AG20443 (cell line): ENCODE measurements at places on chromosomes 16 and 17.

- no peak for DNase-seq
Observed at GRCh38 chr16:57672416-57672815, 4.3 kb downstream of the ADGRG3 start.

DNA sequence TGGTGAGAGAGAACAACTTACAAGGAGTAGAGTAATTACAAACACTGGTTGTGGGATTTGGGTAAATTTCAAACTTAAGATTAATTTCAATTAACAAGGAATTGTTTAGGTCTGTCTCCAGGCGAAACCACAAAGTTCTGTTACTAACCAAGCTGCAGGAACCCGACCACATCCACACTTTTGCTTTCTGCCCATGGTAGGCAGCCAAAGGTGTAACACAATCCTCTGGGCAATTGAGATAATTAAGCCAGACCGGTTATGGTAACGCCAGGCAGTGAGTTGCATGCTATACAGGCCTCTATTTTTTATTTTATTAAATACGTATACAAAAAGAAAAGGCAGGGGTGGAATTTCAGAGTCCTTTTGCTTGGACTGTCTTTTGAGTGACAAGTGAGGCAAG, 12.0 kb downstream of the KCNJ2 start:
- no peak for DNase-seq

DNA sequence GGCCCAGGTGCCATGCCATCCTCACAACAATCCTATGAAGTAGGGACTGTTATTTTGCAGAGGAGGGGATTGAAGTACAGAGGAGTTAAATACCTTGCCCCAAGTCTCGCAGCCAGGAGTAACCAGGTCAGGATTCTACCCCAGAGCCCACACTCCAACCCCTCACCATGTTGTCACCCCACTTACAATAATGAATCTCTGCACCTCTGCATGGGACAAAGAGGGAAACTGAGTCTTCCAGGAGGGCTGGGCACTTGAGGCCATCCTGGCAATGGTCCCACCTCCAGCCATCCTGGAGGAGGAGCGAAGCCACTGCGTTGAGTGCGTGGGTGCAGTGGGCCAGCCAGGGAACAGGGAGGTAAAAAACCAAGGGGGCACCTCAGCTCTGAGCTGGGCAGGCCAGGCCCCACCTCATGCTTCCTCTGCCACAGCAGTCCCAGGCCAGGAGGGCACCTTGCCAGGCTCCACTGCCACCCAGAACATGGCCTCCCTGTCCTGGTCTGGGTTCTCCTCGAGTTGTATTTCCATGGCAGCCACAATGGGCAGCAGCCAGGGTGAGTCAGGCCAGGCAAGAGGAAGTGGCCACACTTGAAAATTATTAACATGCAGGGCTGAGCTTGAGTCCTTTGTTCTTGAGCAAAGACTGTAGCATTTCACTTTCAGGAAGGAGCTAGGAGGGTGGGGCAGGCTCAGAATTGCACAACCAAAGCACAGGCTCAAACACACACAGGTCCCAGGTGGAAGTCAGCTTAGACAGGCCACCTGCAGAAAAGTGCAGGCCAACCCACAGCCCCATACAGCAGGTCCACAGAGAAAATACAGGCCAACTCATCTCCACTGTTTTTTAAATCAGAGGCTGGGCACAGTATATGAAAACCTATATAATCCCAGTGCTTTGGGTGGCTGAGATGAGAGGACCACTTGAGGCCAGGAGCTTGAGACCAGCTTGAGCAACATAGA, 52.1 kb downstream of the CUEDC1 start:
- peak; percentile 92 for DNase-seq

GRCh38 chr17:72176516-72176851, 55.7 kb downstream of the SOX9 start:
- DNase-seq: no peak

DNA sequence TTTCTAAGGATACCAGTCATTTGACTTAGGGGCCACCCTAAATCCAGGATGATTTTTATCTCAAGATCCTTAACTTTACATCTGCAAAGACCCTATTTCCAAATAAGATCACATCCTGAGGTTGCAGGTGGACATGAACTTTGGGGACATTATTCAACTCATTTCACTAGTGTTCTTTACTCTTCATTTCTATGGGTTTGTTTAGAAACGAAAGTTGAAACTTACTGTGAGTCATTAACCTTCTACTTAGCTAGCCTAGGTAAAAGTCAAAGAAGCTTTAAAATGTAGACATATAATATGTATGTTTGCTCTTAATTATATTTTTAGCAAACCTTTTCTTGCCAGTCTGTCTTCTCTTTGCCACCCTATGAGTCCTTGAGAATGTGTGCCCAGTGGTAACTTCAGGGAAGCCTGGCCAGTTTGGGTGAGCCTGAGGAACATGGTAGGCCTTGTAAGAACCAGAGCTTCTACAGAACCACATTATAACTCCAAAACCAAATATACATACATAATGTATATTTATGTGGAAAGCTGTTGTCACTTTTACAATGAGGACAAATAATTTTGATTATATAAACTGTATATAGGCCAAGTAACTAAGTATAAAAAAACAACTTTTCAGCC, 38.4 kb downstream of the BPTF start:
- DNase-seq: no peak

- DNase-seq: peak; percentile 14
Observed at GRCh38 chr17:58402679-58403078, 14.7 kb downstream of the RNF43 start.

DNA sequence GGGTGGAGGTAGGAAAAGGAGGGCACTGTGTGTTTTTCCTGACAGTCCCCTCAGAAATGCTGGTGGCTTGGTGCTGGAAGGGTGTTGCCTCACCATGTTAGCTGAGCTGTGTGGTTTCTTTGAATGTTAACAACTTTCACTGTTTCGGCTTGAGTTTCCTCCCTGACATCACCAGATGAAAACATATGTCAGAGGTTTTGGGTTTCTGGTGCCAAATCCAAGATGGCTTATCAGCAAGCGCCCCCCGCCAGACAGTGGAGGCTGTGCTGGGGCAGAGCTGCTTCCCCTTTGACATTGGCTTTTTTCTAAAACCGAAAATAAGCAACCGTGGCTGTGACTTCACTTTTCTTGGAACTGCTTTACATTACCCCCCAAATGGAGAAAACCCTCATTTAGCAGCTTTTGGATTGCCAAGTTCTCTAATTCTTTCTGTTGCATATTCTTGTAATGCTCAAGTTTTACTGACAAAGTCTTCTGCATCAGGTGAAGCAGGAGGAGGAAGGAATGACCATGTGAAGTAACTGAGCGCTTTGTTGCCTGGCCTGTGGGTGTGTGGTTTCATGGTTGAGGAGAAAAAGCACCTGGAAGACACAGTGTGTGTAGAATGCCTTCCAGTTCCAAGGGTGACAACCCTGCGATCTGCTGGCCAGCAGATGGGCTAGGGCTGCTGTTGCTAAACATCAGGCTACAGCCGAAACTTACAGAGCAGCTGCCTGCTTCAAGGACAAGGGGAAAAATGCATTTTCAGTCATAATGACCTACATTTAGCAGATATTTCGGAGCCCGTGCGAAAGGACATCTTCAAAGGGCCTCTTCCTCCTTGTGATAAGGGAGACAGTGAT, 9.7 kb downstream of the RMI2 start:
- DNase-seq: no peak

DNA sequence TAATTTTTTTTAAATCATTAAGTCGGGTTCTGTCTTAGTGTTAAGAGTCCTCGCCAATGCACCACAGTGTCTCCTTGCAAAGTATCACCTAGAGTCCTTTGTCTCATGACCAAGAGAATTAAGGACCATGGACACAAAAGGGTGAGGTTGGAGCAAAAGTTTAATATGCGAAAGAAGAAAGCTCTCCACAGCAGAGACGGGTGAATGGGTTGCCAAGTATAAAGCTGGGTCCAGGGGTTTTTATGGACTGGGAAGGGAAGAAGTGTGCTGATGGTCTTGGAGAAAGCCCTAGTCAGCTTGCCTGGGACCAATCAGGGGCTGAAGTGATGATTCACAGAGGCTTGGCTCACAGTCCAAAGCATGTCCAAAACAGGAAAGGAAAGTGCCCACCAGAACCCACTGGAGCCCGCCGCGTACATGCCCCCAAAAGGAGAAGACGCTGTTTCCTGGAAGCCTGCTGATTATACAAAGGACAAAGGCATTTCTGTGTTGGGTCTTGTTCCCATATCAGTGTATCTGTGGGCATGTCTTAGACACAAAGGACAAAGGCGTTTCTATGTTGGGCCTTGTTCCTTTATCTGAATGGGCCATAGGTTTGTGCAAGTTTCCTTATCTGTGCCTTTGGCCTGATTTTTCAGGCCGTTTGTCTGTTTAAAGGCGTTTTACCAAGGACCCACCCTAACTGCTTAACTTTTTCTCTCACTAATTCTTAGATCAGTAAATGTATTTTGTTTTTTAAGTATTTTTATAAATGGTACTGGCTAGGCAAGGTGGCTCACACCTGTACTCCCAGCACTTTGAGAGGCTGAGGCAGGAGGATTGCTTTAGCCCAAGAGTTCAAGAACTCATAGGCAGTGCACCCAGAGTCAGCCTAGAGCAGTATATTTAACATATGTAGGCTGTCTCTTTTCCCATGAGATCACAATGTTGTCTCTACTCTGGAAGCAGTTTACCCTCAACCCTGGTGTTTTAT, 28.7 kb upstream of the ATF7IP2 start:
- no peak for DNase-seq

DNA sequence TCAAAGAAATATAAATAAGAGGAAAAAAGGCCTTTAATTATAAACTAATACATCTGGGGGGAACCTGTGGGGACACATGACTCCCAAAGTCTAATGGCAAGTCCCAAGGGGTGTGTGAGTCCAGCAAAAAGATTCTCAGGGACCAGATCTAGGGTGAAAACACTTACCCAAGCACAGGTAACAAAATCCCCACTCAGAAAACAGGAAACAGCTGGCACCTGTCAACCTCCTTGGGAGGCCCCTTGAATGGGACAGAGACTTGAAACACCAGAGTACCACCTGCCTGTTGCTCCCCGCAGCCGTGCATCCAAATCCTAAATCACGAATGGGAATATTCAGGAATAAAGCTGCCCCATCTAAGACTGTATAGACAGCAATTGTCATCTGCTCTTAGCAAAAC, 461.2 kb upstream of the CDH5 start:
- DNase-seq: no peak

DNA sequence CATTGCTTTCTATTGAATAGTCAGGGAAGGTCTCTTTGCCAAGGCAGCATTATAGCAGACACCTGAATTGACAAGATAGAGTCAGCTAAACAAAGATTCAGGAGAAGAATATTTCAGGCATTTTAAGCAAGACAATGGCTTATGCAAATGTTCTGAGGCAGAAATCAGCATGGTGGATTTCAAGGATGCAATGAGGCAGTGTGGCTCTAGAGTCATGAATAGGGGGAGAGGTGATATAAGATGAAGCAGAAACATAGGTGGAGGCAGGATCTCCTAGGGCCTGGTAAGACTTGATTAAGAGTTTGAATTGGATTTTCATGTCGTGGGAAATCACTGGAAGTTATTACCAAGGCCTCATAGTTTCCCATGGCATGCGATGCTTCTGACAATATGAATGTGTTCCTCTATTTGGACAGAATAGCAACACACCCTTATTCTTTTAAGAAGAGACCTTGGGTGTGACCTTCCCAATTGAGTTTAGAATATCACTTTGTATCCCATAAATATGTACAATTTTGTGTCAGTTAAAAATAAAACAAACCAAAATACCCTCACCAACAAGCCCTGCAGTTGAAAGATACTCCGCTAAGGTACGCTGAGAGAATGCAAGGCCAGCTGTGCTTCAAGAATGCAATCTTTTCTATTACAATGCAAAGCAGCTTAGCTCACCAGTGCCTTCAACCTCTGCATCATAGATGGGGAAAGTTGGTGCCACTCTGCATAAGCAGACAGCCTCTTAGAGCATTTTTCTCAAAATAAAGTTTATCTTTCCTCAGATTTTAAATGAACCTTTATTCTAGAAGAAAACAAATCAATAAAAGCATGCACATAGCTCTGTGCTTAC, 139.6 kb upstream of the SALL1 start:
- no peak for DNase-seq

DNA sequence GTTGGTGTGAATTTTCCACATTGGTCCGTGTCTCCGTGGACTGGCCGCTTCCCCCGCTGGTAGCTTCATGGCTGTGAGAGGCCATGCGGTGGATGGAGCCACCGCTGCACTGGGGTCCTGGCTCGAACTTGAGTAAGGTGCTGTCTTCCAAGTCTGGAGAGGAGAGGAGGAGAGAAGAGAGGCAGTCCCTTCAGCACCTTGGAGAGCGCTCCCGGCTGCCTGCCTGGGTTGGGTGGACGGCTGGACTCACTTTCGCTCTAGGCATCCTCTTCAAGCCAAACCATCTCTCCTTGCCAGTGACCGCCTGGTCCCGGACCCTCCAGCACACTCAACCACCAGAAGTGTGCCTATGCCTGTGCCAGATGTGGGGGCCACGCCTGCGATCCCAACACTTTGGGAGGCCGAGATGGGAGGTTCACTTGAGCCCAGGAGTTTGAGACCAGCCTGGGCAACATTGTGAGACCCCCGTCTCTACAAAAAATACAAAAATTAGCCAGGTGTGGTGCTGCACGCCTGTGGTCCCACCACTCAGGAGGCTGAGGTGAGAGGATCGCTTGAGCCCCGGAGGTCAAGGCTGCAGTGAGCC, 6.2 kb downstream of the JPH3 start:
- peak; percentile 91 for DNase-seq

DNA sequence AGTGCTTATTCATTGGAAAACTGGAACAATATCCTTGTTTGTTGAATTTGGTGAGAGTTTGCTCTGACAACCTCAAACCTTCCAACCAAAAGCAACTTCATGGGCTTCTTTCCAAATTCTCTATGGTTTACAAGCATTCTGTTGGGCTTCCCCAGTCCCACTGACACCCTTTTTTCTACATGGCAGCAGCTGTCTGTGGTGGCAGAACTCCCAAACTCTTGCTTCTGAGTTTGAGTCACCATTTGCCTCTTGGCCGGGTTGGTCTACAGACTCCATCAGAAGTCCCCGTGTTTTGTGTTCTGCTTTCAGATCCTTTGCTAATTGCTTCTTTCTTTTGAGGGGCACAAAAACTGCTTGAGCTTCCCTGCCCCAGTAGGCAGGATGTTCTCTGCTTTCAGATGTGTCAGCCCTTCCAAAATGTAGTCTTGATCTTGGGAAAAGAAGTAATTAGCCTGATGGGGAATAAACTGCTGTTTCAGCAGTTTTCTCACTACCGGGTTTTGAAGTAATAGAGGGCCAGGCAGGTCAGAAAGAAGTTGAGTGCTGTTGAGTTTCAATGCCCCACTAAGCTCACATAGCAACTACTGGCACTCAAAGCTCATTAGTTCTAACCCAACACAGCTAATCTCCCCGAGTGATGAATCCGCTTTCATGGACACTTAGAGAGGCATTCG, 80.7 kb downstream of the HS3ST3A1 start:
- DNase-seq: peak; percentile 78

- DNase-seq: no peak
Observed at GRCh38 chr17:63153488-63153887, 187.5 kb downstream of the TANC2 start.

DNA sequence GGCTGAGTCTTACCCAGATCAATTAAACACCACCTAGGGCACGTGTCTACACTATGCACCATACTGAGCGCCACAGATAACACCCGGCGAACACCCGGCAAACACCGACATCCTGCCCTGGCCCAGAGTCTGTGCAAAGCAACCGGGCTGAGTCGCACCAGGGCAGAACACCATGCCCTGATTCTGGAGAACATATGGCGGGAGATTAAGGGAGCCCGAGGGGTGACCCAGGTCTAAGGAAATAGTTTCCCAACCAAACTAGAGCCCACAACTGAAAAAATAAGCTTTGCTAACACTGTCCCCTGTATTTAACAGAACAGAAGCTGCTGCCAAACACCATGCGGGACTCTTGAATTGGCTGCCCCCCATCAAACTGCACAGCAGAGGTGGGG, 22.1 kb downstream of the MYO18A start:
- peak; percentile 3 for DNase-seq
